ENCODE measurements at places on chromosomes 3 and 15.

DNA sequence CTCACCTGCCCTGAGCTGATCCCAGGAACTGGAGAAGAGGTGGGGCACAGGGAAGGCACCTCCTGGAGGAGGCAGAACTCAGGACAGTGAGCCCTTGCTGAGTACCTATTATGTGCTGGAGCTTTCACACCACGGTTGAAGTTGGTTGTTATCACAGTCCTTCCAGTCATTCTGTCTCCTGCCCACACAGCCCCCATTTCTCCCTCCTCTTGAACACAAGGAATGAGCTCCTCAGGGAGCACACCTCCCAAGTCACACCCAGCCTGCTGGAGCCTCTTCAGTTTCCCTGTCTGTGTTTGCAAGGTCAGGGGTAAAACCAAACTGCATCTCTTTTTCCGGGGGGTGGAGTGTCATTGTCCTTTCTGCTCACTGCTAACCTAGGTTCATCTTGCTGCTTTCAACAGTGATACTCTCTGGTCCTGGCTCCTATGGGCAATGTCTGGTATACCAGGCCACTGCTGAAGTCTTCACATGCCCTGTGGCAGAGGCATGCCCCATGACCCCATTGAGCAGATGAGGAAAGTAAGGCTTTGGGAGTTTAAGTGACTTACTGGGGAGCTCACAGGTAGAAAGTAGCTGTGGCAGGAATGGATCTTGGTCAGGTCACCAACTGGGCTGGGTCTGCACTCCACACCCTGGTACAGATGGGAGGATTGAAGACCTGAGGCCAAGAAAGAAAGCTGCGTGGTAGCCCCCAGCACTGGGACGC lies 30.0 kb downstream of the C3orf18 start:
- DNase-seq, result no peak

GRCh38 chr15:95596496-95596895 lies 734.0 kb upstream of the NR2F2 start:
- no peak for DNase-seq

DNA sequence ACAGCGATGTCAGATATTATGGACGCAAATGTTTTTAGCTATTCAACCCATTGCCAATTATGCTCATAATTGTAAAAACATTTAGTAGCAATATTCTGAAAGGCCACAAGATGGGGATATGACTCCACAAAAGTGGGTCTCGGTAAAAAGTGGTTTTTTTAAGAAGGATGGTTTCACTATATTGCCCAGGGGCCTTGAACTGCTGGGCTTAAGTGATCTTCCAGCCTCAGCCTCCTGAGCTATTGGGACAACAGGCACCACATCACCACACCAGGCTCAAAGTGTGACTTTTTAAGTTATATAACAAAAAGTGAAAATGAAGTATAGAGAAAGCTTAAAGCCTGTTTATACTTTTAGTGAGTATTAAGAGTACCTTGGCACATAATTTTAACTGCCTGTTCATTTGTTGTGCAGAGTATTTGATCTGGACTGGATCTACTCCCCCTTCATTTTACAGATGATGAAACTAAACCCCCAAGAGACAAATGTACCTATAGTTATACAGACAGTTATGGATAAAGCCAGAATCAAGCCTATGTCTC lies 9.4 kb downstream of the NAA50 start:
- no peak for DNase-seq

DNA sequence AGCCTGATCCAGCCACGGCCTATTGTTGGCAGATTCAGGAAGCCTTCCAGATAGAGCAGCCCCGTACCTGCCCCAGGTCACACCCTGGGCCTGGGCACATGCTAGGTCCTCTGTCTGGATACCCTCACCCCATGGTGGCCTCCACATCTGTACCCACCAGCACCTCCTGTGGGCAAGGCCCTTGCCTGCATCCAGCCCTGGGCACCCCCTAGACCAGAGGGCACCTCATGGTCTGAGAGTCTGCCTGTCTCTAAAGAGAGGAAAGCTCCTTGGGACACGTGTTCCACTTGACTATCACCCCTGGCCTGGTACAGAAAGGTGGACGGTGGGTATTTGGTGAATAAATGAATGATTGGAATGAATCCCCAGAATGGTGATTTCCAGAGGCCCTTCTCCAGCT lies 8.9 kb upstream of the COMMD4 start:
- DNase-seq, result no peak

GRCh38 chr3:129855170-129855831 lies 38.2 kb downstream of the TMCC1 start:
- no peak for DNase-seq

DNA sequence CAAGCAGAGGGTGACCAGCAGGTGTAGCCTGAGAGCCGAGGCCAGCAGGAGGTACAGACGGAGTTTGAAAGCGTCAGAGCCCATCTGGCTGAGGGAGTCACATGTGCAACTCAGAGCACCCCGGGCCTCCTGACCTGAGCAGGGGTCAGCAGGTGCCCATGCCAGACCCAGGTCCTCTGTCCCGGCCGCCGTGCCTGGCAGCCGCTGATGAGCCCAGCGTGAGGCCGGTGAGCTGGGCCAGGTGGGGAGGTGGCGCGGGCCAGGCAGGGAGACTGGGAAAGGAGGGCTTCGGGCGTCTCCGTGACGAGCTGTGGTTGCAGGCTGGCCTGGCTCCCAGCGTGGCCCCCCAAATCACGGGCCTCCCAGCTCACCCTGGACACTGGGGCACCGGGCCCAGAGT lies 130.9 kb downstream of the CHSY1 start:
- no peak for DNase-seq

DNA sequence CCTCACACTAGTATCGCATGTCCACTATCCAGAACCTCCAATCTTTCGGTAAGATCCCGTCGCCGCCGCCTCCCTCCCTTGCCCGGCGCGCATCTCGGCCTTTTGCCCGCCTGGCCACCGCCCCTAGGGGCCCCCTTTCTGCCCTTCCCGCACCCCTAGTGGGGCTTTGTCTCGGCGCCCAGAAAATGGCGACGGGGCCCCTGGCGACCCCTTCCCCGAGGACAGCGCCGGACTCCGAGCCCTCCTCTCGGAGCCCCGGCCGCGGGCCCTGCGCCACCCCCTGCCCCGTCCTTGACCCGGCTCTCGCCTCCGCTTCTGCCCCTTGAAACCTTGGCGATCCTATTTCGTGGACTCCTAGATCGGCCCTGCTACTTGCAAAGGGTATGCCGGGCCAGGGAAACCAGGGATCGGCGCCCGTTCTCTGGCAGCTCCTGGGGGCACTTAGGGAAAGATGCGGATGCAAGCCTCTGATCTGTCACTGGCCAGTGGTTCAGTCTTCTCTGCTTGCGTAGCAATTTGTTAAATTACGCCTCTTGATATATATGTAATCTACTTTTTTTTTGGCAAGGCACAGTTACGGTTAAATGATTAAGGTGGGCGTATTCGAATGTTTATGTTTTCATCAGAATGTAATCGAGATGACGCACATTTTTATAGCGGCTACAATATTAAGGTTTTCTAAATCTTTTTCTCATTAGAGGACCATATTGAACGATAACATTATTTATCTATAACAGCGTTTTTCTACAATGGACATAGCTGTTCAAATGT lies 603 bp downstream of the EIF1B start:
- no peak for DNase-seq

Data from activated T-cell treated with anti-CD3 and anti-CD28 coated beads for 48 hours (primary cell).